ENCODE measurements at places on chromosomes 16 and 17.
A peak's percentile ranks its signal among the peaks of the same experiment; 100 is the strongest.

- no peak for DNase-seq
Observed at GRCh38 chr16:4814542-4815173, 12.2 kb upstream of the ROGDI start.

GRCh38 chr16:89117975-89118289 lies 24.3 kb downstream of the ACSF3 start:
- no peak for DNase-seq

- DNase-seq, result no peak
Observed at GRCh38 chr17:15453246-15453645, 14.2 kb downstream of the CDRT4 start.

DNA sequence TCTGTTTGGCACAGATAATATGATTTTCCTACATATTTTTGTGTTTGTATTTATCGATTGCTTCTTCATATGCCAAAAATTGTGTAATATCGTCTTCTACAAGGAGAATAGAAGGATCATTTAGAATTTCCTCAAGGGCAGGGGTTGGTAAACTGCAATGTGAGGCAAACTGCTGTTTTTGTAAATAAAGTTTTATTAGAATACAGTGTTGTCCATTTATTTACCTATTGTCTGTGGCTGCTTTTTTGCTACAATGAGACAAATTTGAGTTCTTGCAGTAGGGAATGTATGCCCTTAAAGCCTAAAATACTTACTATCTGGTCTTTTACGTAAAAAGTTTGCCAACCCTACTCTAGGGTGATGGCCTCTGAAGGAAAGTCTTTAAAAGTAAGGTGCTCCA lies 509.5 kb downstream of the TMEM114 start:
- no peak for DNase-seq

DNA sequence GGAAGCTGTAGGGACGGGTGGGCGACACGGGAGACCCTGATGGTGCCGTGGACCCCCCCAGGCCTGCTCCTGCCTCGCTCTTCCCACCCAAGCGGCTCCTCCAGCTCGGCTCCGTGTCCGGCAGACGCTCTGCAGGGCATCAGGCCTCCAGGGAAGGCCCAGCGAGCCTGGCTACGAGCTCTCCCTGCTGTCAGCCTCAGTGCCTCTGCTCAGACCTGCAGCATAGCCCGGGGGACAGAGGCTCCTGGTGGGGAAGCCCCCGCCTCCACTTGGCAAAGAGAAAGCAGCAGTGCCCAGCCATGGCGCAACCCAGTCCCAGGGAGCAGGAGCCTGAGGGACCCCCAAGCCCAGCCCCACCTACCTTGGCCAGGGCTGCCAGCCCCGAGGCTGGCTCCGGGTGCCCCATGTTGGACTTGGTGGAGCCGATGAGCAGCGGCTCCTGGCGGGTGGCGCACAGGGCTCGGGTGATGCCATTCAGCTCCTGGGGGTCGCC lies 5.9 kb downstream of the FASN start:
- DNase-seq, result no peak

- DNase-seq, result no peak
Observed at GRCh38 chr17:32854832-32855389, 22.0 kb downstream of the MYO1D start.

GRCh38 chr17:38958326-38958725 lies 8.9 kb downstream of the FBXO47 start:
- peak; percentile 57 for DNase-seq

DNA sequence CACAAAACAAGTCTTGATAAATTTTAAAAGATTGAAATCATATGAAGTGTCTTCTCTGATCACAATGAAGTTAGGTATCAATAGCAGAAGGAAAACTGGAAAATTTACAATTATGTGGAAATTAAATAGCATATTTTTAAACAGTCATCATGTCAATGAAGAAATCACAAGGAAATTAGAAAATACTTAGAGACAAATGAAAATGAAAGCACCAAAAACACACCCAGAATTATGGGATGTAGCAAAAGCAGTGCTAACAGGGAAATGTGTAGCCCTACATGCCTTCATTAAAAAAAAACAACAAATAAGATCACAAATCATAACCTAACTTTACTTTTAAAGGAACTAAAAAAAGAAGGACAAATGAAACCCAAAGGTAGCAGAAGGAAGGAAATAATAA lies 7.5 kb upstream of the IL21R start:
- no peak for DNase-seq

DNA sequence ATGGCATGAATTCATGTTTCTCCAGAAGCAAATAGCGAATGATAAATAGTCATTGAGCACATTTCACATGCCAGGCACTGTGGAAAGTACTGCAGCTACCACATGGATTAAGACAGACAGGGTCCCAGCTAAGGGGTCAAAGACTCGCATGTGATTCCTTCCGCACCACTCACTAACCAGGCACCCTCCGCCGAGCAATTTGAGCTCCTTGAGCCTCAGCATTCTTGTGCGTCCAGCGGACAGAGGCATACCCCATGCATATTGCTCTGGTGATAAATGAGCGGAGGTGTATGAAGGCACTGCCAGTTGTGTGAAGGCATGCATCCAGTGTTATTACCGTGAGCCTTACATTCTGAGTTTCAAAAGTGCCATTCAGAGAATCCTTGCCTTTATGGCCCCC lies 358.7 kb downstream of the HS3ST4 start:
- no peak for DNase-seq

- no peak for DNase-seq
Observed at GRCh38 chr17:81394377-81394920, 808 bp upstream of the BAHCC1 start.

DNA sequence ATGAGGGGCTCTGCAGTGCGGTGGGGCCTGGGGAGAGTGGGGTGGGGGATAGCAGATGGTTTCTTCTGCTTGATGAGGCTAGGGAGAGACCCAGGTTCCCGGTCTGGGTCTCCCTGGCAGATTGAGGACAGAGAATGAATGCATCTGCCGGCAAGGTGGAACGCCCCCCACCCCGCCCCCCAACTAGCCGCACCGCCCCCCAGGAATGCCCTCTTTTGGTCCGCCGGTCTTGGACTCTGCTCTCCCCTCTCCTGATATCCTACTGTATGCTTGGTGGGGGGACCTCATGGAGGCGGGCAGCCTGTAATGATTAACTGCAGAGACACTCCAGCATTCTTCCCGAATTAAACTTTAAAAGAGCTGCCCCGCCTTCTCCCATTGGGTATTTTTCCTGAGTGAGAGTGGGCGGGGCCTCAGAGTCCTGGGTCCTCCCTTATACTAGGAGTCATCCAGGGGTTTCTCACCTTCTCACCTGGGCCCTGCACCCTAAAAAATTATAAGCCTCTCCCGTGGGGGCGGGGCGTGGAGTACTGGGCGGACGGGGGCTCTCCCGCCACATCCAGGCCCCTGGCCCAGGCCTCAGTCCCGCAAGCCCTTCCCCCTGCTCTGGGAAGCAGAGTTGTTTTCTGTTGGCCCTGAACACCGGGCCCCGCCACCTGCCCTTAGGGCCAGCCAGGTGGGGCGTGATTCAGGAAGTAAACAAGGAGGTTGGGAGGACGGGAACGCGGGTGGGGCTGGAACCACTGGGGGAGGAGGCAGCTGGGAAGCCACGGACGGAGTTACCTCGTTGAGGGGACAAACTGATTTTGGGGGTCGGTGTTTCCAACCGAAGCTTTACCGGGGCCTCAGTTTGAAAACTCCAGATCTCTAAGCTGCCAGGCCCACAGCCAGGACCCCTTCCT lies 1.5 kb downstream of the GRB7 start:
- DNase-seq, result no peak

GRCh38 chr16:68420366-68420942 lies 27.9 kb downstream of the SMPD3 start:
- no peak for DNase-seq

GRCh38 chr17:38761612-38762011 lies 9.1 kb downstream of the PSMB3 start:
- no peak for DNase-seq

DNA sequence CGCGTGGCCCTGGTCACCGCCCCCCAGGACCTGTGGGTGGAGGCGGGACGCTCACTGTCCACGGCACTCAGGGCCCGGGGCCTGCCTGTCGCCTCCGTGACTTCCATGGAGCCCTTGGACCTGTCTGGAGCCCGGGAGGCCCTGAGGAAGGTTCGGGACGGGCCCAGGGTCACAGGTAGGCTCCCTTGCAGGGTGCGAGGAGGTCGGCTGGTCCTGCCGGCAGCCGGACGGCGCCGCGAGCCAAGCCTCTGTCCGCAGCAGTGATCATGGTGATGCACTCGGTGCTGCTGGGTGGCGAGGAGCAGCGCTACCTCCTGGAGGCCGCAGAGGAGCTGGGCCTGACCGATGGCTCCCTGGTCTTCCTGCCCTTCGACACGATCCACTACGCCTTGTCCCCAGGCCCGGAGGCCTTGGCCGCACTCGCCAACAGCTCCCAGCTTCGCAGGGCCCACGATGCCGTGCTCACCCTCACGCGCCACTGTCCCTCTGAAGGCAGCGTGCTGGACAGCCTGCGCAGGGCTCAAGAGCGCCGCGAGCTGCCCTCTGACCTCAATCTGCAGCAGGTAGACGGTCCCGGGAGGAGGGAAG lies 1.3 kb downstream of the GUCY2D start:
- no peak for DNase-seq

- DNase-seq, result no peak
Observed at GRCh38 chr17:60645918-60646523, 31.6 kb upstream of the BCAS3 start.
